ENCODE measurements at places on chromosomes 2 and 18.
A peak's percentile ranks its signal among the peaks of the same experiment; 100 is the strongest.

DNA sequence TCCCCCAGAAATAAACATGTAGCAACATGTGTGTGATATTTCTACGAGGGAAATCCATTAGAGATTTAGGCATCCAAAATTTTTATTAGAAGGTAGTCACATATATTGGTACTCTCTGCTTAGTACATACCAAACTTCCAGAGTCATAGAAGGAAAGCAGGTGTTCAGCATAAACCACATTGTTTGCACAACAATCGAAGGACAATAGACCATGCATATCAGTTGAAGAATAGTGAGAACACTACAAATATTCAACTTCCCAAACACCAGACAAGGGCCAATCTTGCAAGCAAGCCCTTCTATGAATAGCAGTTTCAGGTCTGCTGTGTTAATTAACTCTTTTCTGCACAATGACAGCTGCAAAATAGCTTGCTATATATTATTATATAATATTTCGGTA, 702.2 kb downstream of the ERBB4 start:
- DNase-seq: no peak

GRCh38 chr2:199452260-199452990, 5.3 kb downstream of the SATB2 start:
- DNase-seq: no peak

GRCh38 chr2:128584296-128584890, 265.7 kb upstream of the HS6ST1 start:
- no peak for DNase-seq

GRCh38 chr2:206521612-206522011, 78.3 kb downstream of the ADAM23 start:
- no peak for DNase-seq

- no peak for DNase-seq
These were observed 156.7 kb upstream of the HDAC4 start for GRCh38 chr2:239557516-239557915.

GRCh38 chr2:188047735-188048134, 243.9 kb upstream of the GULP1 start:
- no peak for DNase-seq

DNA sequence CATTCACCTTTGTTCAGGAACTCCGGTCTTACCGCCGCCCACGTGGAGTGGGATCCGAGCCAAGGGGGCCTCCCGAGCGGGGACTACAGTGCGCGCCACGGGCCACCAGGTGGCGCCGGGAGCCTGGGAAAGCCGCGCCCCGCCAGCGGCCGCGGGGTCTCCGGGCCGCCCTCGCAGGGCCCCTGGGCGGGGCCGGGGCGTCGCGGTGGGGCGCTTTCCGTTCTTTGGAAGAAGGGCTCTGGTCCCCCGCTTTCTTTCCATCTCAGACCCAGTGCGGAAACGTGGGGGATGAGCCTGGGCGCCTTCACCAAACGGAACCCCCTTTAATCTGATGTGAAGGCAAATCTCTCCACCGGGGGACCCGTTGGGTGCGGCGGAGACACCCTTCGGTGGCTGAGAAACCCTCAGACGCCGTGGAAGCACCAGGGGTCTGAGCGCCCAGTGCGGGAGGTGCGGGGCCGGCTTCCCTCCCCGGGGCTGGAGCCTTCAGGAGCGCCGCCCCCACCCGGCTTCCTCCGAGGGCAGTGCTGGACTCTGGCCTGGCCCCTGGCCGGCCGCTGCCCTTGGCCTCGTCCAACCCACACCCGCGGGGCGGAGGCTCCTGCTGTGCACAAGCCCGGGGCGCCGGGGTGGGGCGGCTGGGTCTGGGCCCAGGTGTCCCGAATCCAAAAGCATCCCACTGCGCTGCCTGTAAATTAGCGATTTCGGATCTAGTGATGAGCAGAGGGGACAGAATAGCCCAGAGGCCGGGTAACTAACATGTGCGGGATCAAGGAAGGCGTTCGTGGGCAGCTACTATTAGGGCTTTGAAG, 44.6 kb downstream of the GORASP2 start:
- peak; percentile 89 for DNase-seq

- DNase-seq: no peak
These were observed 9.3 kb upstream of the MTCL1 start for GRCh38 chr18:8695932-8696517.

GRCh38 chr2:56009758-56010458, 86.3 kb upstream of the EFEMP1 start:
- no peak for DNase-seq

DNA sequence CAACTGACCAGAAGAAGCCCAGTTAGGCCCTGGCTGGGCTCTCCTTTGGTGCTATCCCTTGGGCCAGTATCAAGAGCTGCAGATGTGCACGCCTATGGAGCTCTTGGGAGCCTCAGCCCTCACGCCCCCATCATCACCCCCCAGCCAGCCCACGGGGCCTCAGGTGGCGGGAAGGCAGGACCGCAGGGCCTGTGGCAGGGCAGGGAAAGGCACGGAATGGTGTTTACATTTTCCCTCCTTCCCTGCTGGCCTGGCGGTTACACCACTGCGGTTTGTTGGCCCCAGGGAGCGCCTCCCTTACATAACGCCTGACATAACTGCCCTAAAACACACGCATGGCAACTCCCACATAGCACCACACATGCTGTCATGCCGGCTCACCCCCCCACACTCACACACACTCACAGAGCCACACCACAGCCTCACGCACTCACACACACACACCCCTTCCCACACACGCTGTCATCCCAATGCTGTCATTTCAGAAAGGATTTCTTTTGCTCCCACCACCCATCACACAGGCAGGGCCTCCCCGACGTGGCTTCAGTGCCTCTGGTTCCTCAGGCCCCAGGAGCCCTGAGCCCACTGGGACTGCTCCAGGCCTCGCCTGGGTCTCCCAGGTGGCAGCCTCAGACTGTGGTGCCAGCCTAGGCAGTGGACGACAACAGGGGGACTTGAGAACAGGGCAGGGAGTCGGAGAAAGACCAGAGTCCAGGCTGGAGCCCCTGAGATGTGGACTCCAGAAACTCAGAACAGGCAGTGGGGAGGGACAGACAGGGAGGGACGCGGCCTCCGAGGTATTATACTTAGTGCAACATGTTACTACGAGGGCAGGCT, 15.7 kb downstream of the ZFP36L2 start:
- peak; percentile 60 for DNase-seq

DNA sequence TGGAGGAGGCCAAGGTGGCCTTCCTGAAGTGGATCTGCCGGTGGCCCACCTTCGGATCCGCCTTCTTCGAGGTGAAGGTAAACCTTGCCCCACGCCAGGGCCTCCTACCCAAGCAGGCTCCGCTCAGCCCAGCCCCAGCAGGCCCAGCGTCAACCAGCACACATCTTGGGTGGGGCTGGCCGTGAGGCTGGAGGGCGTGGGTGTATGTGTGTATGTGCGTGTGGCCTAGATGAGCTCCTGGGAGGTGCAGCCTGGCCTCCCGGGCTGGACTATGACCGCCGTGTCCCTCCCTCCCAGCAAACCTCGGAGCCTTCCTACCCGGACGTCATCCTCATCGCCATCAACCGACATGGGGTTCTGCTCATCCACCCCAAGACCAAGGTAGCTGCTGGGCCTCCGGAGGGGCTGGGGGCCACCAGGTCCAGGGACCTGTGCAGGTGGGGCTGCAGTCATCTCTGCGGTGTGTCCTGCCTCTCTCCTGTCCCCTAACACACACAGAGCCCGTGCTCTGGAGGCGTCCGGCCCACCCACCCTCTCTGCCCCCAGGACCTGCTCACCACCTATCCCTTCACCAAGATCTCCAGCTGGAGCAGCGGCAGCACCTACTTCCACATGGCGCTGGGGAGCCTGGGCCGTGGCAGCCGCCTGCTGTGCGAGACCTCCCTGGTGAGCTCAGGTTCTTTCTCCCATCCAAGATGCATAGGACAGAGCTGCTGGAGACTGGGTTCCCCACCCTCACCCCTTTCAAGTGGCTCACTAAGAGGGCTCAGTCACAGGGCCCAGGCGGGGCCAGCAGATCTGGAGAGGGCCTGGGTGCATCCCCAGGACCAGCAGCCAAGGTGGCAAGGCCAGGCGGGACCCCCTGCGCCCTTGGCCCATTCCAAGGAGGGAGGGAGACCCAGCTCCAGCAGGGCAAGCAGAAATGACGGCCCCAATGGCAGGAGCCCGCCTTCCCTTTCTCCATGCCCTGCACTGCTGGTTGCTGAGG, 9.4 kb upstream of the GPR17 start:
- no peak for DNase-seq

GRCh38 chr2:101830146-101830545, 132.6 kb downstream of the MAP4K4 start:
- DNase-seq: no peak

- no peak for DNase-seq
These were observed 24.3 kb downstream of the FHOD3 start for GRCh38 chr18:36321658-36322407.

DNA sequence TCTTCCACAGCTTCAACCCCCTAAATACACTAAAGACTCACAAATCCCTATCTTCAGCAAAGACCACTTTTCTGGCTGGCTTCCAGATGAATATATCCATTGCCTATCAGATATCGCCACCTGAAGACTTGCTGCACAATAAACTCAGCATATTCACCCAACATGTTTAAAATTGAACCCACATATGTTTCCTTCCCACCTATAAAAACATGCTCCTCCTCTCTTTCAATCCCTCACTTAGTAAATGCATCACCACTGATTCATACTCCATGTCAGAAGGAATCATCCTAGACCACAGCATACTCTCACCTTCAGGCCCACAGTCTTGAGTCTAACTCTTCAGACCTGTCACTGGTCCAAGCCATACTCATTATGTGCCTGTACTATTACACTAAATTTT, 5.3 kb downstream of the SPC25 start:
- no peak for DNase-seq

DNA sequence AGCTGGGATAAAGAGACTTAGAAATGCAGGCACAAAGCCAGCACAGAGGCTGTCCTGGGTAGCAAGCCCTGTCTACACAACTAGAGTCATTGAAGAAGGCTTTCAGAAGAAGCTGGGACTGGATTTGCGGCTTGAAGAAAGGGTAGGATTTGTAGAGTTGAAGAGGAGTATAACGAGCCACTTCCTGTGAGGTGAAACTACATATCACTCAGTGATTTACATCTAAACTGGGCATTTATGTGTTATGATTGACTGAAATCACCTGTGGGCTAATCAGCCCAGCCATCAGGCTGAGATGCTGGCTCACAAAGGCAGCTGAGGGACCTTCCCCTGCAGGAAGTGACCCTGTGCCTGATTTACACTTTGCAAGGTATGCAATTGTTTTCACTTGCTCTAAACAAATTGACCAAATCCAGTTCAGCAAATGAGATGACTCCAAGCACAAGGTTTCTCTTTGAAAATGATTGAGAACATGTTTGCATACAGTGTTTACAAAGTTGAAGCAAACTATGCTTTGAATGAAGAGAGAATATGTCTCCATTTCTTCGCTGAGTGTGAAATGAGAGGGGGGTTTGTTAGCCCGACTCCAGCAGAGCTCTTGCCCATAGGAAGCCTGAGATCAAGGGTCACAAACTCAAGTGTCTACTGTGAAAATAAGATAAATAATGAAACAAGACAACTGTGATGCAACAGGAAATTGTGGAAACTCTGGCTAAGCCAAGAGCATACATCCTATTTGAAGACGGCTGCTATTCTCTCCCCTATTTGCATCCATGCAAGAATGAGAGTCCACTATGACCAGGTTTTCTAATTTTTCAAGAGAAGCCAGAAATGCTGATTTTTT, 69.3 kb upstream of the HK2 start:
- no peak for DNase-seq

DNA sequence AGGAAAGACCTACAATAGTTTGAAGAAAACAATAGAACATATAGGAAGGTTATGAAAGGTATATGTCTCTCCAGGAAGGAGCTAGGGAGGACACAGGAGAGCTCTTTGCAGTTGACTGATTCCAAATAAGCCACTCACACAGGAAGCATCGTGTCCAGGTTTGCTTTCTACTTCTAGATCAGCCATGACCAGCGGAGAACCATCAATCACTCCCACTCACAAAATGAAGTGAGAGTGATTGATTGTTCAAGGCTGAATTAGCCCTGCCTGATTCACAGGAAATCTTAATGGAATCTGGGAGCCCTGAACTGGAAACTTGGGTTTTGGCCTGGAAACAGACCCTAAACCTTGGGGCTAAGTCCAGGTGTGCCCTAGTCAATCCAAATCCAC, 1292.2 kb upstream of the ZEB2 start:
- no peak for DNase-seq

DNA sequence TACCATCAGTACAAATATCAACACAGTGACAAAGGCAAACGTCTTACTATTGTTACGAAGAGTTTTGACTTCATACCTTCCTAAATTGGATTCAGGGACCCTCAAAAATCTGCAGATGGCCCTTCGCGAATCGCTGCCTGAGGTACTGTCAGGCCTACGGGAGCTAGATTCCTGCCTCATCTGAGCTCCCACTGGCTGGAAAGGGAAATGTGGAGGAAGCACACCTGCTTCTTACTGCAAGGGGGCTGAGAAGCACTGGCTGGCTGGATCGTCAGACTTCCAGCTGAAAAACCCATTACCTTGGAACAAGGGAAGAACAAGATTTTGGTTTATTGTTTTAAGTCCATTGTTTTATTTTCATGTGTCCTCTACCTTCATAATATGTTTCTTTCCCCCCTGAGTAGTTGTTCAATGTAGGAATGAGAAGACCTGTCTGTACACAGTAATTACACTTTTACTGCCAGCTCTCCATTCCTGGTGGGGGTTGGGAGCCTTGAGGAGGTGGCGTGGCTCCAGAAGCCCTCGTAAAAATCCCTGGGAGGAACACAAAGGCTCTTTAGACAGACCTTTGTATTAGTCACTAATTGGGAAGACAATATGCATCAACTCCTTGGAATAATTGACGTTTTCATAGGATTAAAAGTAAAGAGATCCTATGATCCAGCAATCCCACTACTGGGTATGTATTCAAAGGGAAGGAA, 124.1 kb upstream of the NOSTRIN start:
- no peak for DNase-seq

DNA sequence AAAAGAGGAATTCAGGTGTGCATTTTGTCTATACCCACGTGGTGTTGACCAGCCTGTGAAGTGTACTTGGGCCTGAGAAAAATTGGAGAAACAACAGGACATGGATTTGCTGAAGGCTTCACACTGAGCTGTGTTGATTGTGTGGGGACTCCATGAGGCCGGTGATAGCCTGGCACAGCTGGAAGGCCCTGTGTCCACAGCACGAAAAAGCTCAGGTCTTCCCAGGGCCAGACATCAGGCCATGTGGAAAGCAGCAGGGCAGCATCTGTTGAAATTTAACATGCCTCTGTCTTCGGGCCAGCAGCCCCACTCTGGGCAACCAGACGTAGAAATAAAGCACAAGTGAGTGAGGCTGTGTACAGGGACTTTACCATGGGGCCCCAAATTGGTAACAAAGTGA, 84.1 kb downstream of the HS6ST1 start:
- no peak for DNase-seq

Measured in activated naive CD4-positive, alpha-beta T cell treated with anti-CD3 and anti-CD28 coated beads, Interleukin-2, amount 50 U/mL, for 16 hours (primary cell).